ENCODE measurements at places on chromosomes 16 and 17.
A peak's percentile ranks its signal among the peaks of the same experiment; 100 is the strongest.

GRCh38 chr17:47830396-47831002, 842 bp downstream of the MRPL10 start:
- DNase-seq: no peak

DNA sequence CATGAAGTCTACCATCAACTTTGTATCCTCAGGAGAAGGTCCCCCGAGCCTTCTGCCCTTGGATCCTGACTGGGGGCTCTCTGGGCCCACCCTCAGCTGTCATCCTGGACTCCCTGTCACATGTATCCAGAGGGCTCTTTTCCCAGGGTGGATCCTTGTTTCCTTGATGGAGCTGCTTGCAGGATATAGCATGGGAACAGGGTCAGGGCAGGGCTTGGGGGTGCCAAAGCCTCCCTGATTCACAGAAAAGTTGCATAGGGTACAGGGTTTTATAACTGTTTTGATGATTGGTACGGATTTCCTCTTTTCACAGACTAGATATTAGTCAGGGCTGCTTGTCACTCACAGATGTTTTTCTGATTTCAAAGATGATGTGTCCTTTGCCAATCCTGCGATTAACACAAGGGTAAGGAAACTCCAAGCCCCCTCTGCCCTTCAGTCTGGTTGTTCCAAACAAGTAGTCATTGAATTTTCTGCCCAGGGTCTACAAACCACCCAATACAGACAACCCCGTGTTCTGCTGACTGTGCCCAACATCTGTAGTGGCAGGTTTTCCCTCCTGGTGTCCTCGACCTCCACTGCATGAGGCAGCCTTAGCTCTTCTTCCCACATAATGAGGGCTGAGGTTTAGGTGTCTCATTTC, 20.6 kb upstream of the SLC35G3 start:
- DNase-seq: no peak

- DNase-seq: peak; percentile 56
These were observed 1.6 kb downstream of the XYLT1 start for GRCh38 chr16:17469011-17469740.

DNA sequence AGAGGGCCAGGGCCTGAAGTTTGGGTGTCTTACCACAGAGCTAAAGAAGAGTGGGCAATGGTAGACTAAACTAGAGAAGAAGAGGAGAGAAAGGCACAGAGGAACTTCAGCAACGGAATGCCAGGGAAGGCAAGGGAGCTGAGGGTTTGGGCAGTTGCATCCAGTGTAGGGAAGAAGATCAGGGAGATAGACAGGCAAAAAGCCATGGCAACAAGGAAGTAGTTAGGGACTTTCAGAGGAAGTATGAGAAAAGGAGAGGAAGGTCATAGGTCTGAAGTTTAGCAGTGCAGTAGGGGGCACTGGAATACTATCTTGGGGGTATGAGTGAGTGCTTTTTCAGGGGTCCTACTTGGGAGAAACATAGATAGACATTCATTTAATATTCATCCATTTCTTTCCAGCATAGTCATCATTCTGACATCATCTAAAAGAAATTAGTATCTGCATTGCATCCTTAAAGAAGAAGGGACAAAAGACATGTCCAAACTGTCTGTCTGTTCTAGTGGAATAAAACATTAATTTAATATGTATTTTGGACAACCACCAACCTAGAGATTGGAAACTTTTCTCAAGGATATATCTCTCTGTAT, 2.2 kb upstream of the NF1 start:
- no peak for DNase-seq

GRCh38 chr17:43543300-43543699, 2.8 kb downstream of the ETV4 start:
- no peak for DNase-seq

DNA sequence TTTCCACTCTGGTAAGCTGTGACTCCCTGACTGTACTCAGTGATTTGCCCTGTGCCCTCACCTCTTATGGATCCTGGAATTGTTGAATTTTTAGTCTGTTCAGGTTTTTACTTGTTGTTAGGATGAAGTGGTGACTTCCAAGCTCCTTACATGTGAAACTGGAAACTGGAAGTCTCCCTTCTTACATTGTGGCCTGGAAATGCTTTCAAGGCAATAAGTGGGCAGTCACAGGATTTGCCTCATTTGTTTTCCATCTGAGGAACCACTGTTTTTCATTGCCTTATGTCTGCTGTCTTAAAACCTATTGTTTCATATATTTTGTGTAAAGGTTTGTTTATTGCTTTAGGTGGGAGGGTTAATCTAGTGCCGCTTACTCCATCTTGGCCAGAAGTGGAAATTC, 155.8 kb downstream of the CYB561 start:
- no peak for DNase-seq

DNA sequence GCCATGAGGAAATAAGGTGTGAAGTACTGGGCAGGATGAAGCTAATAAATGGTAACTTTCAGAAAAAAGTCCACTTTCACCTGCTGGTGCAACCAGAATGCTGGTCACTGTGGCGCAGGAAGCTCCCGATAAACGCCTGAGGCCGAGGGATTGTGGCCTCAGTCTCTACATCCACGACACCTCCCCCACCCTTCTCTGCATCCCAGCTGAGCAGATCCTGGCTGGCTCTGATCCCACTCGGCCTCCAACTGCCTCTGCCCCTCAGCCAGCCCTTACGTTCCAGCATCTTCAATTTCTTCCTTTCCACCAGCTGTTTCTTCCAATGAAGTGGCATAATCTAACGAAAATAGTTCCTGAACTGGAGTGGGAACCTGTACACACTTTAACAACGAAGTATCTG, 49.5 kb downstream of the COX4I1 start:
- no peak for DNase-seq

- DNase-seq: no peak
These were observed 2.6 kb downstream of the RARA start for GRCh38 chr17:40311575-40311974.

- DNase-seq: no peak
These were observed 4.0 kb downstream of the RNF222 start for GRCh38 chr17:8393470-8394231.

GRCh38 chr17:34269969-34270368, at the start of gene CCL7:
CCL7 (plus strand) TSS chr17:34270221; CDS start chr17:34270291, 70 bp downstream.
- DNase-seq: no peak

GRCh38 chr17:43591779-43592562, 45.8 kb upstream of the ETV4 start:
- peak; percentile 79 for DNase-seq

- DNase-seq: peak; percentile 20
These were observed 17.6 kb downstream of the MAPK8IP3 start for GRCh38 chr16:1723450-1724147.
